Hepatic stellate cell (primary cell): ENCODE measurements at places on chromosomes 5 and 9.

GRCh38 chr9:87546704-87547103 lies 49.0 kb downstream of the DAPK1 start:
- DNase-seq = no peak

DNA sequence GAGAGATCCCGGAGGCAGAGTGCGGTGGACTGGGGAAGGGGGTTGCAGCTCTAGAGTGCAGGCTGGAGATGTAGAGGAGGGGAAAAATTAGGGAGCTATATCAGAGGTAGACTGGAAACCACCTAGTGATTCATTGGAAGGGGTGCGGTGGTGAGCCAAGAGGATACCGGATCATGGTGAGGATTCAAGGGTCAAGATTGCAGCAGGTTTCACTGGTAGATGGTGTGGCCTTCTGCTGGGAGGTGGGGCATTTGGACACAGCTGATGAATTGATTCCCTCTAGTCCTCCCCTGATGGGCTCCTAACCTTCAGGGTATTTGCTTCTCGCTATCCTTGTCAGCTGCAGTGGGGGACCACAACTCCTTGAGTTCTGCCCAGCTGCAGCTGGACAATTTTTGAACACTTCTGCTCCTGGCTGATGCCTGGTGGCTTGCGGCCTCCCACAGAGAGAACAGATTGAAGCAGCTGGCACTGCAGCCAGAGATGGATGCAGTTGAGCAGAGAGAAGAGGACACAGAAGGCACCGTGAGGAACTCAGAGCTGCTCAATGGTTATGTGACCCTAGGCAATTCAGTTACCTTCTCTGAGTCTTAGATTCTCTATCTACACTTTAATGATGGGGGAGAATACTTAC lies 134.4 kb upstream of the ABCA1 start:
- DNase-seq = no peak

GRCh38 chr5:157721159-157721558 lies 10.1 kb upstream of the THG1L start:
- no peak for DNase-seq

- no peak for DNase-seq
Measured at GRCh38 chr5:157359356-157360055, 93.6 kb downstream of the CYFIP2 start.

DNA sequence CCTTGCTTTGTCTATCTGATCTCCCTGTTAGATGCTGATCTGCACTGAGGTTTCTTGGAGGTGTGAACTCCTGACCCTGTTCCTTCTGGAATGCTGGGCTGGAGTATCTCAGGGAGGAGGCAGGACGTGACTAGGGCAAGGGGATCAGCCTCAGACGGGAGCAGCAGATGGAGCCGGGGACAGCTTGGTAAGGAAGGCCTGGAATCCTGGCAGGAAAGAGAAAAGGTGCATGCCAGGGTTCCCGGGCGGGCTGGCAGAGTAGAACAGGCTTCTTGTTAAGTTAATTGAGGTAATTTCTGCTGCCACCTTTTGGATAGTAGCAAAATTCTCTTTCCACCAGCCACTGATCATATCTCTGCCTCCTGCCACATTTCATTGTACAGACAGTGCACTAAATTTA lies 180.9 kb downstream of the ZNF462 start:
- DNase-seq = peak; percentile 8

GRCh38 chr5:126636956-126637355 lies 36.2 kb downstream of the PHAX start:
- no peak for DNase-seq

DNA sequence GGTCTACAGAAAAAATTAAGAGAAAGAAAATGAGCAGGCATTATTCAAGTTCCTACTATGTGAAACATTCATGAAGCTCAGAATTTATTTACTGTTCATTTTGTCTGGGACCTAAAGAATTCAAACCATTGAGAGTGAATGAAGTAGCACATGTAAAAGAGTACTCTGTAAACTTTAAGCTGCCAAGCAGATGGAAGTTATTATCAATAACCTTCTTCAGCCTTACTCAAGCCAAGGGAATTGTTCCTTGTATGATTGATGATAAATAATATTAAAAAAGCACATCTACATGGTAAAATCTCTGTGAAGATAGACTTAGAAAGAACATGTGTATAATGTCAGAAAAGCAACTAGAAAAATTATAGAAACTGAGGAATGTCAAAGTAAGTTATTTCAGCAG lies 17.8 kb upstream of the GLIS3 start:
- DNase-seq = no peak

- DNase-seq = no peak
Measured at GRCh38 chr5:106392766-106393165, 1278.0 kb downstream of the EFNA5 start.

DNA sequence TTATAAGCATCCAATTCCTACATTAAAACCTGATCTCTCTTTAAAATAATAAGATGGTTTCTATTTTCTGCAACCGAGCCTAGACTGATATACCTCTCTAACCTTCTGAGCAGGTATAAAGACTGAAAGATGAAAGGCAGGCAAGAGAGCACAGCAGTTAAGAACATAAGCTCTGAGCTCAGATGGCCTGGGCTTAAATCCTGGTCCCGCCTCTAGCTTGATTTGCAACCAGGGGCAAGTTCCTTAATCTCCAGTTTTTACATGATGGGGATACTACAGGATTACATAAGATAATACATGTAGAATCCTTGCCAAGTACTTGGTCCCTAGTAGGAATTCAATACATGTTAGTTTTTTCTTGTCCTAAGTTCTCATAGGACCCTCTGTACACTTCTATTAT lies 33.9 kb downstream of the SLC24A2 start:
- no peak for DNase-seq

DNA sequence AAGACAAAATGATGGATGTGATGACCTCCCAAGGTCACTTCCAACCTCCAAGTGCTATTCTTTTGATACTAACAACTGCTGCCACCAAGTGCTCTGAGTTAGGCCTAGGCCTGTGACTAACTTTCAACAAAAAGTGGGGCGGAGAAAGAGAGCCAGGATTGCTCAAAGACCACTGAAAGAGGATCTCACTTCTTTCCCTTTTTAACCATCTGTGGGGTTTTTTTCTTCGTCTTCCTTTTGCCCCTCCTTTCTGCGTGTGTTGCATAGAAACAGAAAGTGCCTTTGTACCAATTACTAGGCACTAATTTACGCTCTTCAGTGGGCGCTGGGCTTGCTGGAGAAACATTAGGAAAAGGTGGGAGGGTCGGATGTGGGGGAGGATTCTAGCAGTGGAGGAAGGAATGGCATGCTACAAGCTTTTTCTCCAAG lies 8.0 kb downstream of the KLF9 start:
- no peak for DNase-seq

GRCh38 chr9:114493521-114494184 lies 11.6 kb downstream of the WHRN start:
- DNase-seq = no peak

DNA sequence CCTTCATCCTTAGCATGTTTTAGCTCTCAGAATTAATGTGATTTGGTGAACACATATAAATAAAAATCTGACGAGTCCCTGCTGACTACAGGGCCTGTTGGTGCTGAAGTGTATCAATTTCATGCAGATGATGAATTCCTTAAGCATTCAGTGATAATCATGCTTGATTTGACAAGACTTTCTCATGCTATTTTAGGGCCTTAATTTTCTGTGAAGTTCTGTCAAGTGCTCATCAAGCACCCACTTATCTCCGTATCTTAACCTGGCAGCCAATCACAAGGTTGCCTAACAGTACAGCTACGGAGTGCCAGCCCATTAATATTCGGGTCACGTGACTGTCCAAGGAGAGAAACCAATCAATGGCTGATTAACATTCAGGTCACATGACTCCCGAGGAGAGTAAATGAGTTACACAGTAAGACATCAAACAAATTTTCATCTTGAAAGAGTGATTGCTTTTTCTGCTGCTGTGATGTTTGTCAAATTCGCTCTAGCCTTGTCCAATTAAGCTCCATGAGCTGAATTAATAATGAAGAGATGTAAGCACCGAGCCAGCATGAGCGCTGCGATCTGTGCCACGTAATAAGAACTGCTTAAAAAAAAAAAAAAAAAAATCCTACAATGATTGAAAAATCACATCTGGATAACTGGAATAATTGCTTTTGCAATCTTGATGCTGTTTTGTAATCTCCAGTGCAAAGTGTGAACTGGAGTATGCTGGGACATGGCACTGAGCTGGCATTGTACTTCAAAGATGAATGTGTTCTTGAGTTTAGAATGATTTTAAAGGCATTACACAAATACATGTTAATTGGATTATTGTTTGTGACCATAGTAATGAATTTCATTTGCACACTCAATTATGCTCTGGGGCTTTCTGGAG lies 104.3 kb upstream of the SPATA31D4 start:
- DNase-seq = no peak

GRCh38 chr9:107841076-107841475 lies 351.5 kb upstream of the KLF4 start:
- no peak for DNase-seq

DNA sequence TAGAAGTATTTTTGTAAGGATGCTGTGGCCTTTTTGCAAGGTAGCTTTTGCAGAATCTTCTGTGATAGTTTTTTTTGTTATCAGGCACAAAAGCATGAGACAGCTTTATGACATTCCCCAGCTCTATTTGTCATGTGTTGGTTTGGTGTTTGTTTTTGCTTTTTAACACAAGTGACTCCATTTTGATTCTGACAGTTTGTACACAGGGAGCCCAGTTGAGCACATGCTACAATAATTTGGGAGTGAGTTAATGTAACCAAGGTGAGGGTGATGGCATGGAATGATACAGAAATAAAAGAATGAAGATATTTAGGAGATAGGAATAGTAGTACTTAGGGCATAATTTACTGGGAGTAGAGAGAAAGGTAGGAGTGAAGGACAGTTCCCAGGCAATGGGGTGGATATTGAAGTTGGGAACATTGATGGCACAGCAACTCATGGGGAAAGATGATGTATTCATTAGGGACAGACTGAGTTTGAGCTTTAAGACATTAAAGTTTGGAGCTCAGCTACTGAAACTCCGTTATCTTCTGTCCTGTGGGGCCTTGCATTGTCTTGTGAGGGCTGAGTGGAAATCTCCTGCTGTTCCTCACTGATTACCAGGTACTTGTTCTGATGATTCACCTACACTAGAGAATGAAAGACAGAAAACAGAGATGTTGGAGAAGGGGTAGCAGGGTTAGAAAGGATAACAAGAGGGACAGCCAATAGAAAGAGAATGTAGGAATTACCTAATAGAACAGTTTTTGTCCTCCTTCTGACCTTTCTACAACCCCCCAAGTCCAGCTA lies 88.3 kb upstream of the CCDC112 start:
- DNase-seq = no peak

GRCh38 chr9:89305868-89306267 lies 5.1 kb upstream of the CKS2 start:
- DNase-seq = no peak

GRCh38 chr5:24530906-24531305 lies 113.9 kb downstream of the CDH10 start:
- DNase-seq = no peak

- no peak for DNase-seq
Measured at GRCh38 chr5:127864511-127864910, 161.3 kb downstream of the CCDC192 start.

- no peak for DNase-seq
Measured at GRCh38 chr5:109819878-109820277, 130.2 kb downstream of the MAN2A1 start.

GRCh38 chr5:131198625-131199024 lies 27.9 kb downstream of the LYRM7 start:
- DNase-seq = no peak

- DNase-seq = no peak
Measured at GRCh38 chr9:98745470-98745869, 36.7 kb upstream of the GABBR2 start.

GRCh38 chr9:132451276-132451675 lies 41.3 kb downstream of the CFAP77 start:
- DNase-seq = no peak

DNA sequence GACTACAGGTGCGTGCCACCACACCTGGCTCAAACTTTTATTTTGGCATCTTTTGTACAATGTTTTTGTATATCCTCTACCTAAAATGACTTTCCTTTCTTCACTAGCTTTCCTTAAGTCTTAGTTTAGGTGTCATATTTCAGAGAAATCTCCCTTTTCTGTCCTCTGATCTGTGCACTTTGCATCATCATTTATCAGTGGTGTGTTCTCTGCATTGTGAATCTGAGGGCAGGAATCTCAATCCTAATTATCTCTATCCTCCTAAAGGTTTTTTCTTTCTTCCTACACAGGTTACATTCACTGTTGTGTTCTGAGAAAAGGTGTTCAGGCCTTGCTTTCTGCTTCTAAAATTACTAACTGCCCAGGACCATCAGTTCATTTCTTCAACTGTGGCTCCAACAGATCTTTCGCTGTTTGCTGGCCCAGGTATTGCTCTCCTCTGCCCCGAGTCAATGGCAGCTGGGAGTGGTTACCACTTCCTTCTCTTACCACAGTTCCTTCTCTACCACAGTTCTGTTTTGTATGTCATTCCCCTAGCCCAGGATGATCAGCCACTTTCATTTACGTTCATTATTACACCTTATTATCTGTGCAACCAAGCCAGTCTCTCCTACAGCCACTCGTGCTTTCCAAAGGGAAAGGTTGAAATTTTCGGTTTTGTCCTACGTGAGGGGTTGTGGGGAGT lies 14.0 kb downstream of the TGFBR1 start:
- no peak for DNase-seq

DNA sequence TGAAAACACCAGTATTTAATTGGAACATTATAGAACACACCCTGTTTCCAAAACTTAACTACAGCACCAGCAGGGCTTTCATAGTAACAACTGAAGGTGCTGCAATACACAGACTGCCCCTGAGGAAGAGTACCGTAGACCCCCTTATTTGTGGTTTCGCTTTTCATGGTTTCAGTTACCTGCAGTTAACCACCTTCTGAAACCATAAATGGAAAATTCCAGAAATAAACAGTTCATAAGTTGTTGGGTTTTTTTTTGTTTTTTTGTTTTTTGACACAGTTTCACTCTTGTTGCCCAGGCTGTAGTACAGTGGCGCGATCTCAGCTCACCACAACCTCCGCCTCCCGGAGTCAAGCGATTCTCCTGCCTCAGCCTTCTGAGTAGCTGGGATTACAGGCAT lies 9.5 kb upstream of the GLDC start:
- DNase-seq = no peak

DNA sequence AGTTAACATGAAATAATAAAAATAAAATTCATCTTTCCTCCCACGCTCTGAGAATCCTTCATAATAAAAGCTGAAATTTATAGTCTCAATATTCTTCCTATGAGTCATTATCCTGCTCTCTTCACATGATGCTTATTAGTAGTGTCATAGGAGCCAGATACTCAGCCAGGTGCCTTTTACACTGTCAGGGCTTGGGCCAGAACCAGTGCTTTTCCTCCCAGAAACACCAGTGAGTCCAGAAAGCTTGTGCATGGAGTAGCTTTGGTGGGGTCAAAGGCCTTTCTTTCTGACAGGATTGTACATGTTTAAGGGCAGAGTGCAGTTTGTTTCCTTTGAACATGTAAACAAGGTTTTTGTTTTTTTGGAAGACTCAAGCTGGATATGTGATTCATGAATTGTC lies 6.8 kb downstream of the LSM11 start:
- peak; percentile 74 for DNase-seq

- no peak for DNase-seq
Measured at GRCh38 chr9:74645007-74645639, 148.0 kb downstream of the RORB start.

GRCh38 chr9:87071473-87071872 lies 124.2 kb upstream of the GAS1 start:
- DNase-seq = no peak

GRCh38 chr5:181188700-181189362 lies 16.2 kb downstream of the TRIM7 start:
- no peak for DNase-seq
